ENCODE measurements at places on chromosomes 12 and 14.

DNA sequence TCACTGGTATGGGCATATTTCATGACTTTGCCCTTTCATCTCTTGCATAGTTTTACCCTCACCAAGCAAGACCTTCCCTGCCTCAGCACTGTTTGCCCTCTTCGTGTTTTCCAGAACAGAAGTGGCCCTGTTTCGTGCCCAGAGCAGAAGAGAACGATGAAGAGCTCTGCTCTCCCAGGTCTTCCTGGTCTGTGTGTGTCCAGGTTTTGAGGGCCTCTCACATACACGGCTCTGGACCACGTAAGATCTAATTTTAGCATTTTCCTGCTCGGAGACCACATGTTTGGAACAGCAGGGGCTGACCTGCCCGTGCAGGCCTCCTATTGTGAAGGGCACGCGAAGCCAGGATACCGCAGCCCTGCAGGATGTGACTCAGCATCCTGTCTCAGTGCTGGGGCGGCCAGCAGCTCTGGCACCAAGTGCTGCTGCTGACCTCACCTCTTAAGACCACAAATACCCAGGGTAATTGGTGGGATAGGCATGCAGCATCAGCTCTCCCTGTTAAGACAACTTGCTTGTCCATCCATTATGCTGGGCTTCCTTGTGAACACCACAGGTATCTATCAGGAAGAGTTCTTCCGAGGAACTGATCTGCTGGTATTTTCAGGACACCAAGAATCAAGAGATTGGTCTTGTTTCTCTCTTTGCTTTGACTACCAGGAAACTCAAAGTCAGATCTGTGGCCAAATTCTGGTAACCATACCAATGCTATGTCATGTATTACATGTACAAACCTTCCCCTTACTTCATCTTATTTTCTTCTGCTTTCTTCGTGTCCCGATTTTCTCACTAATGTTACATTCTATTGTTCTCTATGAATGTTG lies 19.0 kb downstream of the SSH1 start:
- no peaks in the 10 kb centered on the region for H3K27me3 ChIP-seq
- peaks cover 48% of the 10 kb centered on the region for H3K4me1 ChIP-seq
- no peak overlapping the region for H3K4me3 ChIP-seq
- peaks cover 43% of the 10 kb centered on the region for H3K36me3 ChIP-seq
- peak overlapping the region; percentile 99 for H3K27ac ChIP-seq

GRCh38 chr12:30041096-30041495 lies 257.4 kb upstream of the TMTC1 start:
- H3K36me3 ChIP-seq: no peaks in the 10 kb centered on the region

- DNase-seq: no peak
- H3K27me3 ChIP-seq: no peaks in the 10 kb centered on the region
- H3K4me1 ChIP-seq: peaks cover 2% of the 10 kb centered on the region
Observed at GRCh38 chr14:94663538-94663937, 51.3 kb downstream of the SERPINA3 start.

DNA sequence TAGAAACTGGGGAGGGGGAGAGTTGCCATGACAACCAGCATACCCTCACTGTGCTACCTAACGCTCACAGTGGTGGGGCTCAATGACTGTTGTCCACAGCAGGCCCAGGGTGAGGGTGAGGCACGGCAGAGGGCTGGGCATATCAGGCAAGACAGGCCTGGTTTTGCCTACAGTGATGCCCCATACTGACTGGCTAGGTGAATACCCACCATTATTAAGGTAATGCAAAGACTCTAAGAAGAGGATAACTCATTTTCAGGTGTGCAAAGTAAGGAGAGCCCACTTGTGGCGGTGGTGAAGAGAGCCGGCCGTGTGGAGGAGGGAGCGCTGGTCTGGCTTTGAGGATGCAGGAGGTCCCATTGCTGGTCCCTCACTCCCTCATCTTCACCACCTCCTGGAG lies 422.3 kb downstream of the FUT8 start:
- no peak for DNase-seq
- H3K27me3 ChIP-seq: peaks cover 4% of the 10 kb centered on the region
- H3K36me3 ChIP-seq: no peaks in the 10 kb centered on the region
- no peak overlapping the region for H3K27ac ChIP-seq

DNA sequence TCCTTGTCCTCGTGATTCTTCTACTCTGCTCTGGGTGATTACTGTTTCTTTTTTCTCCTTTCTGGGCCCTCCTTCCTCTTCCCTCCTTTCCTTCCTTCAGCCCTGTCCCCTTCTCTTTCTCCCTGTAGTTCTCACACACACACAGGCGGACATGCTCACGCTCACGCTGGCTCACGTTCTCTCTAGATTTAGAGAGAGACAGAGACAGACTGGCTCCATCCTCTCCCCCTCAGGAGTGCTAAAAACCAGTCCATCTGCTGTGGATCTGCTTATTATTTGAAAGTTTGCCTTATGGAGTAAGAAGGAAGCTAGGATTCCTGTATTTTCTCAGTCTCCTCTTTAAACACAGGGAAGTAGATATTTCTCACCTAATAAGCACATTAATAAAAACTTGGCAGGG lies 48.1 kb downstream of the KCNA1 start:
- no peaks in the 10 kb centered on the region for H3K36me3 ChIP-seq
- no peak for DNase-seq
- peaks cover 10% of the 10 kb centered on the region for H3K27me3 ChIP-seq
- no peak overlapping the region for H3K4me3 ChIP-seq
- H3K4me1 ChIP-seq: no peaks in the 10 kb centered on the region
- no peak overlapping the region for H3K27ac ChIP-seq

DNA sequence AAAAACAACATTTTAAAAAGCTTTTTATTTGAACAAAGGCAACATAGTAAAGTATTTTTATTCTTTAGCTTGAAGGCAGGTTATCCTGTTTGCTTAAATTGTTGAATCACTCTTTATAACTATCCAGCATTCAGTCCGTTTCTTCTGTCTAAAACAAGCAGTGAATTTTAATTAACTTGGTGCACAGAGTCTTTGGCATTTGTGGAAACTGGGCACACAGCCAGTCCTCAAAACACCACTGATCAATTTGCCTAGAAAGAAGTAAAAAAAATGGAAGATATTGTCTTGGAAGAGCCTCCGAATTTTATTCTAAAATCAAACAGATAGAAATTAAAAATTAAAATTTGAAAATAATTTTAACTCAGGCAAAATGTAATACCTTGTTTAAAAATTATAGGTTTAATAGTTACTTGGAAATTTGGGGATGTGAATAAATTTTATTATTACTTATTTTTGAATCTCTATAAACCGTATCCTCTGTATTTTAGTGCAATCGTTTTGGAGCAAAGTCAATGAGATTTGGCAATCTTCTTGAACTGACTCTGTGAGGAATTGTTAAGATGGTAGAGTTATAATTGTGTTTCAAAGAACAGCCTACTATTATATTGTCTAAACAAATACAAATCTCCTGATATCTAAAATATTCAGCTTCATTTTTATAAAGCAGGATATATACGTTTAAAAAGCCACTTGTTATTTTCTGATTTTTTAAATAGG lies 927.0 kb downstream of the SLC16A7 start:
- H3K4me3 ChIP-seq: no peak overlapping the region
- H3K36me3 ChIP-seq: no peaks in the 10 kb centered on the region
- no peaks in the 10 kb centered on the region for H3K4me1 ChIP-seq
- H3K27ac ChIP-seq: no peak overlapping the region

Measured in IMR-90 (cell line).